Fibroblast of skin of left quadriceps (primary cell): ENCODE measurements at places on chromosomes 2 and 18.

DNA sequence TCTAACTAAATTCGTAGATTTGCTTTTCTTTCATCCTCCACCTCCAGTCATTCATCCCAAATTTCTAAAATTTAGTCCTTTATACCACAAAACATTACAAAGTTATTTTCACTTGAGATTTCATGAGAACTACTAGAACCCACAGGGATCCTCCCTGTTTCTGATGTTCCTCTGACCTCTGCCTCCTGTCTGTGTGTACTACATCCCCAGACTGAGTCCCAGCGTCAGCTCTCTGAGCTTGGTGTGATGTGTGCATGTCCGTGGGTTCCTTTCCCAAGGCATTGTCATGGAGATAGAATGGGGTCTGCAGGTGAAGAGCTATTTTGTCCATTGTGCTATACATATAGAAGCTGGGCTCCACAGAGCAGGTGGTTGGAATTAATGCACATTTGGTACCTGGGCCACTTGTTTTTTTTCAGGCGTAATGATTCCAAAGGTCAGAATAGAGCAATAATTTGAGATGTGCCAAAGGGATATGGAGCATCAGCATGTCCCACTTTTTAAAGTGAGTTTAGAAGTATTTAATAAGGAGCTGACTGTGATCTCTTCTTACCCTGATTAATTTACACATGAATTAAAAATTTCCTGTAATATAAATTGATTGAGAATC is 151.2 kb upstream of the BOD1L2 start:
- DNase-seq, result no peak

DNA sequence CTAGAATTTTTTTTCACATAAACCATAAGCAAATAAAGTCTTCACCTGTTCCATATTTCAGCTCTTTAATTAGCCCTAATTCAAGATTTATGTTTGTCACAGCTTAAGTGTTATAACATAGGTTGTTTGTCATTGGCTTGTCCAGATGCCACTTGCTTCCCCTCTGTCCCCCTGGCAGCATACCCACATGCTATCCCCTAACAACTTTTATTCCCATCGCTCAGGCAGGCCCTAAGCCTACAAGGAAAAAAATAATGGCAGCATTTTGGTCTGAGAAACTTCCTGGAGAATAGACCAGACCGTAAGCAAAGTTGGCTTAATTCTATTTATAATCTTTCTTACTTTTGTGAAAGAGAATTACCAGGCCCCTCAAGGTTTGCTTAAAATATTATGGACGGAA is 173.9 kb downstream of the DNAH6 start:
- no peak for DNase-seq

DNA sequence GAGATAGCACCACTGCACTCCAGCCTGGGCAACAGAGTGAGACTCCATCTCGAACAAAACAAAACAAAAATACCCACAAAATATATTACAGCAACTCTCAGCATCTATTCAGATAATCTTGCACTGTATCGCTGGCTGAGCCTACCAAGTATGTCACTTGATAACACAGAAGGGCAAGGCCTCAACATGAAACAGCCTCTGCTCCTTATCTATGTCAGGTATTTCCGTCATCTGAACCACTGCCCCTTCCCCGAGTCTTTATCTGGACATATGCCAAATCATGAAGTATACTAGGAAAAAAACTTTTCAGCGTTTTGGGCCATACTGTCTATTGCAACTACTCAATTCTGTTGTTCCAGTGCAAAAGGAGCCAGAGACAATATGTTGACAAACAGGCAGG is 17.7 kb downstream of the PDIA6 start:
- DNase-seq, result no peak

DNA sequence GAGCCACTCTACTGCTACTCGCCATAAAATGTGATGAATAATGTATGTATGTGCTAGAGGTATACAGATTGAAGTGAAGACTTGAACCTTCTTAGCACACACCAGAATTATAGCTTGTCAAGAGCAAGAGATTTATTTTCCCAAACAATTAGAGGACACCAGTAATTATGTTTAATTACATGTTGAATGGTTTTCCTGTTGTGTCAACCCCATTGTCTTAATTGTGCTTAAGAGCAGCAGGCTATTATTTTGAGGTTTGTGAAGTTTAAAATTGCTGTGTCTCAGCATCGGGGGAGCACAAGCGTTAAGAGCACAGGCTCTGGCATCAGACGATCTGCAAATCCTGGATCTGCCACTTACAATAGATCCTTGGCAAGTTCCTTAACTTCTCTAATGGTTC is 29.0 kb downstream of the KIF5C start:
- DNase-seq, result no peak

DNA sequence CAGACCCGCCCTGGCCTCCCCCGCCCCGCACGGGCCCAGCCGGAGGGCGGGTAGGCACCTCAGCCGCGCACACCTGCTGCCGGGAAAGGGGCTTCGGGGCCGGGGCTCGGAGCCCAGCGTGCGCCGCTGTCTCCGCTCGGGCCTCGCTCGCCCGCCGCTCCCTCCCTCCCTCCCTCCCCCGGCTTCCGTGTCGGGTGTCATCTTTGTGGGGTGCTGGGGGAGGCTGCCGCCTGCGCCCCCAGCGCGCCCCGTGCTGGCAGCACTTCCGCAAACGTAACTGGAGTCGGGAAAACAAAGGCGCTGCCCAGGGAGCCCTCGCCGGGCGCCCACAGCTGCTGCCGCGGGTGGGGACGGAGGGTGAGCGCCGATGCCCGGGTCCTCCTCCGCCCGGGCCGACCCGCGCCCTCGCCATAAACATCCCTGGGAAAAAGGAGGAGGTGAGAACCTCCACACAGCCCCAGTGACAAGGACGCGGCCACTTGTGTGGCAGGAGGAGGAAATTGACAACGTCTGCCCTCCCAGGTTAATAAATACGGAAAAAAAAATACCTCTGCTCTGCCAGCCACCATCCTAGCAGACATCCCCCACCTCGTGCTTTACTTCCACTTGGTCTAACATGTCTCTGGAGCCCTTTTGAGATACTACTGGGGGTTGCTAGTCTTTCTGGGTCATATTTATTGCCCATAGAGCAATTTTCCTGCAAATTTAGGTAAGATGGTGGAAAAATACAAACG is 550 bp downstream of the MFSD6 start:
- DNase-seq, result no peak

DNA sequence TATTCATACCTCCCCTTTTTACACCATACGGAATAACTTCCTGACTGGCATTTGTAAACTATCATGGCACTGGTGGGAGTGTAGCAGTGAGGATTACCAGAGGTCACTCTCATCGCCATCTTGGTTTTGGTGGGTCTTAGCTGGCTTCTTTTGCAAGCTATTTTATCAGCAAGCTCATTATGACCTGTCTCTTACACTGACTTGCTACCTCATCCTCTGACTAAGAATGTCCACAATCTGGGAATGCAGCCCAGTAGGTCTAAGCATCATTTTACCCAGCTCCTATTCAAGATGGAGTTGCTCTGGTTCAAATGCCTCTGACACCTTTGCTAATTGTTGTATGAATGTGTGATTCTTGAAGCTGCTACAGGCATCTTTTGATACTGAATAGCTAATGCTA is 950.8 kb upstream of the SLC39A10 start:
- DNase-seq, result no peak

DNA sequence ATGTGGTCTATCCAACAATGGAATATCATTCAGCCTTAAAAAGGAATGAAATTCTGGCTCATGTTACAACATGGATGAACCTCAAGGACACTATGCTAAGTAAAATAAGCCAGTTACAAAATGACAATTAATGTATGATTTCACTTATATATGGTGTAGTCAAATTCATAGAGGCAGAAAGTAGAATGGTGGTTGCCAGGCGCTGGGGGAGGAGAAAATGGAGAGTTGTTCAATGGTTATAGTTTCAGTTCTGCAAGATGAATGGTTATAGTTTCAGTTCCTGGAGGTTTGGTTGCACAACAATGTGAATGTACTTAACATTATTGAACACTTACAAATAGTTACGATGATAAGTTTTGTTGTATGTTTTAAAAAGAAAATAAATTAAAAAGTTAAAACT is 79.2 kb upstream of the IL1R2 start:
- DNase-seq, result no peak

DNA sequence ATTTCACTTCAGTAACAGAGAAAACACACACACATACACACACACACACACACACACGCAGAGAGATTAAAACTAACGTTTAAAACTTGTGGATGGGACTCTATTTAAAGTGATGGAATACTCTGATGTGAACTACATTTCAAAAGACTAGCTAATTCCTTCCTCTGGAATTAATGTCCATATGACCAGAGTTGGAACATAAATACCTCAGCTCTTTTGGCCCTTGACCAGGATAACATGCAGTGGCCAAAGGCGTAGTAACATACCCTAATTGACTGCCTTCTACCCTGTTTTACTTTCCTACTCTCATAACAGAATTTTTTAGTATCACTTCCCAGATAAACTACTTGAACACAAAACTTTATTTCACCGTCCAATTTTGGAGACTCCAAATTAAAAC is 671.3 kb upstream of the CHAC2 start:
- no peak for DNase-seq

DNA sequence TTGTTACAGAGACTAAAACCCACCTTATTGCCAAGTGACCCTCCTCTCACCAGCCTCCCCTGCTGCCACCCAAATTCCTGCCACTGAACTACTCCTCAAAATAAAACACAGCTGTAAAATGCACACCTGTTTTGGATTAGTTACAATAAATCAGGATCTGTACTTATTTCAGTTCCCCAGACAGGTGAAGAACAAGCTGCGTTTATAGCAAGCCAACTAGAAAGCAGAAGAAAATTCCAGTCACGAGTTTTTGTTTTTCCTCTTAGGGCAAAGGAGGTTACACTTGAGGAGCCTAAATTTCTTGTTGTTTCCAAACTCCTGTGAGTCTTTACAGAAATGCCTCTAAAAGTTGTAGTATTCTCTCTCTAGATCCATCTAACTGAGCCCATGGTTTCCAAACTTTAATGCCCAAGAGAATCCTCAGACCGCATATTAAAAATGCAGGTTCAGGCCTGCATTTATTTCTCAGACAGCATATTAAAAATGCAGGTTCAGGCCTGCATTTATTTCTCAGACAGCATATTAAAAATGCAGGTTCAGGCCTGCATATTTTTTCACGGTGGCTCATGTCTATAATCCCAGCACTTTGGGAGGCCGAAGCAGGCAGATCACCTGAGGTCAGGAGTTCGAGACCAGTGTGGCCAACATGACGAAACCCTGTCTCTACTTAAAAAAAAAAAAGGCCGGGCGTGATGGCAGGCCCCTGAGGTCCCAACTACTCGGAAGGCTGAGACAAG is 62.2 kb downstream of the ALPK2 start:
- no peak for DNase-seq

DNA sequence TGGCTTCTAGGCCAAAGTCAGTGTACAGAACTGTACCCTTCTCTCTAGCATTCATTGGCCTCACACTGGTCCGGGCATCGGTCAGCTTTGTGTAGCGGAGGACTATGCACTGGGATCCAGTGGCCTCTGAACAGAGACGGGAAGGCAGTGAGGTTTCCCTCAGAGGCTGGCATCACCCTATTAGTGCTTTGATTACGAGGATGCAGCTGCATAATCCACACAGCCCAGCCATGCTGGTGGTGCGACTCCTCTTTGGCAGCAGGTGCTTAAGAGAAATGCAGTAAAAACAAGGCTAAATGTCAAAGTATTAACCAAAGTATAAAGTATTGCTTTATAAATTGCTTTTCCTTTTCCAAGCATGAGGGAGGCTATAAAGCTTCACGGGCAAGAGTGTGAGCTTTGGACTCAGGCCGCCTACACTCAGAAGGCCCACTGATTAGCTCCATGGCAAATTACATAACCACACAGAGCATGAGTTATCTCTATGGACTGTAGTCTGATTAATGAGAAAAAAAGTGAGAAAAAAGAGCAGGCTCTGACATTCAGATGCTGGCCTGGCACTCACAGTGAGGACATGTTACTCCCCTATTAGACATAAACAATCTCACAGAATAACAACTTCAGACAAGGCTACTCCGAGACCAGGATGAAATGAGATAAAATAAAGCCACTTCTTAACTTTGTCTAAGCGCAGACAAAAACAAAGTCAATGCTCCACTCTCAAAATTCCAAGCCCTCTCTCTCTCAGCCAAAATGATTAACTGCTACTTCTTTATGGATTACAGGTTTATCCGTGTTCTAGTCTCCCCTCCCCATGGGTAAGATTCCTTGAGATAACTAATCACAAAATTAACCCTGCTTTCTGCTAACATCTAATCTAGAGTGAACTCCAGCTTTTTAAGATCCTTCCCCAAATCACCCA is 6.4 kb upstream of the CRYGC start:
- no peak for DNase-seq

DNA sequence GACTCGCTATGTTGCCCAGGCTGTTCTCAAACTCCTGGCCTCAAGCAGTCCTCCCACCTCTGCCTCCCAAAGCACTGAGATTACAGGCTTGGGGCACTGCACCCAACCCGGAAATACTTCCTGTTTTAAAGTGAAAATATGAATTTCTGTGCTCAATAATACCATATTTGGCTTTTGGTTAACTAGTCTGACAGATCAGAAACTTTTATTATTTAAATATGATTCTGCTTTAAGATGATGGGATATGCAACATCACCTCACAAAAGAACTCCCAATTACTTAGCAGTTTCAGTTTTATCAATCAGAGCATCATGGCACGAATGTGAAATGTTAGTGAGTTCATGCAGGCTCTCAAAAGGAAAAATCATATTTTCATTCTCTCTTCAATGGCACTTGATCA is 120.6 kb downstream of the PTRHD1 start:
- no peak for DNase-seq

DNA sequence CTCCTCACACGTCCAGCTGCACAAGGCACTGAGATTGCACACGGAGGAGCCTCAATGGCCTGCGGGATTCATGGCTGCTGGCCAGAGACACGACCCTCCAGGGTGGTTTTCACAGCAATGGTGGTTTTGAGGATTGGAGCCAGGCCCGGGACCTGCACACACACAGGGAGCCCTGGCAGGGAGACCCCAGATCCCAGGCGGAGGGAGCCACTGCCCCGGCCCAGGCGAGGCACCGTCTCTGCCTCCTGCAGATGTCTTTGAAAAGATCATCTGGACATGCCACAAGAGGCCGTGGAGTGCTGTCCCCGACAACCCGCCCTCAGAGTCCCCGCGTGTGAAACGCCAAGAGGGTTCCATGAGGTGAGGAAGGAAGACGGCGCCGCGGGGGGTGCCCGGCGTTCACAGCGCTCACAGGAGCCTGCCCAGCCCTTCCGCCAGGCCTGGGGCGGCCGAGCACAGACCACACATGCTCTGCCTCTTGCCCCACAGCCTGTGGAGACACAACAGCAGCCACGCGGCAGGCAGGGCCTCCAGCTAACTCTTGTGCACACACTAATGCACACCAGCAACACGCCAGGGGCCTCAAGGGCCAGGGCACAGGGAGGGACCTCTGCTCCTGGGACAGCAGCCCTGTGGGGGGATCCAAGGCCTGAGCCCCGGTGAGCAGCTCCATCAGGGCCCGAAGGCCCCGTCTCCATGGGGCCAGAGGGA is 72.8 kb upstream of the CTDP1 start:
- DNase-seq, result no peak

DNA sequence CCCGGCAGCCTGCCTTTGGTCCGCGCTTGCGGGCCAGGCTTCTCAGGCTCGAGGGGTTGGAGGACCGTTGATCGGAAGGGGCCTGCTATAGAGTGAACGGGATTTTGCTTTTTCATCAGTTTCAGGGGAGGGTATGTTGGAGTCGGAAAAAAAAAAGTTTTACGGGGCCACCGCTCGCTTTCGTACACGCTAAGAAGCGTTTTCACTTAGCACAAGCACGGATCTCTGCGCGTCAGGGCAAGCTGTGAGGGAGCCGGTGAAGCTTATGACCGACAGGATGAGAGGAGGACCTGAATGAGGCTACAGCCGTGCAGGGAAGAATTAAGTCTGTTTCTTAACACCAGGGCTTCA is 443 bp downstream of the CPSF3 start:
- DNase-seq, result no peak
